ENCODE measurements at places on chromosomes 4 and X. TPM values are rescaled to one million over a fixed set of nuclear protein-coding genes. Genes with fewer than 3 reads are reported as not detected.

Gene SHROOM3
- total RNA-seq: 11.7 TPM

Gene CRMP1
- total RNA-seq: 15.8 TPM

Gene MRFAP1L1
- total RNA-seq: 56.0 TPM

Gene NUP62CL
- total RNA-seq: 2.2 TPM

DNA sequence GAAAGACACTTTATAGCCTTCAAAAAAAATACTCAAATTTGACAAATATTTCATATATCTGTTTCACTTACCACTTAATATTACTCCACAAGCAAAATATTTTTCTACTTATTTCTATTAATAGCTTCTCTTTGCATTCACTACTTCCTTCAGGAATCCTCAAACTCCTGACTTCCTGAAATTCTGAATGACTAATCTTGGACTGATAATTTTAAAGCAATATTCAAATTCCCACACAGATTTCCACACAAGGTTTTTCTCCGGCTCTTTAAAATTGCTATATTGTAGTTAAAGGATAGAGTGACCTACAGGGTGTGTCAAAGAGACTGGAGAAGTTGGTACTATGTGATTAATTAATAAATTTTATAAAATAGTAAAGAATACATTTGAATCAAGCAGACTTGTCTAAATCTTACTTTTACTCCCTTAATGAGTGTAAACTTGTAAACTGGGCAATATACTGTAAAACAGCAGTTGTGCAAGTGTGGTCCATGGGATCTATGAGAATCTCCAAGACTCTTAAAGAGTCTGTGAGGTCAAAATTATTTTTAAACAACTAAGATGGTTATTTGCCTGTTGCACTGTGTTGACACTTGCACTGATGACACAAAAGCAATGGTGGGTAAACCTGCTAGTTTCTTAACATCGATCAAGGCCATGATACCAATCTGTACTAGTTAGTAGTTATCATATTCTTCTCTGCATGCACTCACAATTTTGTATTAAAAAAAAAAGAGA lies 44.5 kb downstream of the ANKRD17 start:
- no peak for DNase-seq

DNA sequence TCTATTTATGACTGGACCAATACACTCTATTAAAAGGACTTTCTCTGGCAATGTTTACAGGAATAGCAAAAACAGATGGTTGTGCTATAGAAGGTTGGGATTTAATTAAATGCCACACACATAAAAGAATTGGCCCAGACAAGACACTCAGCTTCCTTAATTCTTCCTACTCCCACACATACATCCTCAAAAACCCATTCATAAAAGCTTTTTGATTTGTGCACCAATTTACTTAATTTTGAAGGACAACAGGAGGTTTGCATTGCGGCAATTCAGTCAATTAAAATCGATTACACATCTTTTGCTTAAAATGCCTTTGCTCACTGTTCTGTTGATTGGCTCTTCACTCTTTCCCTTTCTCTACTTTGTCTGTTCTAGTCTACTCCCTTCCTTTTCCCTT lies 317.1 kb downstream of the CBLL2 start:
- DNase-seq: no peak

DNA sequence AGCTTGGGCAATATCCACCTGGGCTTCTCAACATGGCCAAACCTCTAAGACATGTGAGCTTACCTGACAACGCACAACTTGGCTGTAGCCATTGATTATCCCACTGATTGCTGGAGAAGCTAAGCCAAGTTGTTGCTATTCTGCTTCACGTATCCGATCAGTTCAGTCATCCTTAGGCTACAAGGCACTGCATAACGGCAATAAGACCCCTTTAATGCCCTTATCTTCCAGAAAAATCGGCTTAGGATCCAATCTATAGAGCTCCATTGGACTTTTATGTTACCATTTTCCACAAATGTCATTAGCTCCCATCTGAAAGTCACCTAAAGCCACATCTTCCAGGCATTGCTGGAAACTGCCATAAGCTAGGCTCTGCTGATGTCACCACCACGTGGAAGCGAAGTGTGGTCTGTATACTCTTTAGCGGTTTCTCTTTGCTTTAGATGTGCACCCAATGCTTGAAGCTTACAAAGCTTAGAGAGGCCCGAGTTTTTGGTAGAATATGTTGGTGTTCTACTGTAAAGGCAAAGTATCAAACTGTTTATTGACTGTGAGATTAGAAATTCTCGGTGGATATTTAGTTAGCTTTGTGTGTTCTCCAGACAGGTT lies 163.1 kb downstream of the CPE start:
- DNase-seq: no peak

DNA sequence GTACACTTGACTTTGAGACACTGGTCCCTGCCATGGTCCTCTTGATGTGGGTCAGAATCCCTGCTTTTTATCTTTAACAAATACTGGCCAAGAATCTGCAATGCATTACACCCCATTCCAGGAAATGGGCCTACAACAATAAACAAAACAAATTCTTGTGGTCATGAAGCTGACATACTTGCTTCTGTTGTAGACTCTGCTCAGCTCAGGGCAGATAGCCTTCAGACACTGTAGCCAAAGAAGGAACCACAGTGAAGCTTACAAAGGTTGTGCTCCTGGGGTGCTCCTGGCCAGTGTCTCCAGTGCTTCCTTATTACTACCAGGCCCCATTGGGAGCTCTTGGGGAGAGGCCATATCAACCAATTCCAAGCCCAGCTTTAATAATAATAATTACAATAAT lies 21.8 kb downstream of the KIAA1210 start:
- DNase-seq: no peak

- DNase-seq: no peak
These were observed 182.4 kb upstream of the ARSJ start for GRCh38 chr4:114161809-114162208.

GRCh38 chrX:114038358-114038757 lies 545.5 kb upstream of the HTR2C start:
- no peak for DNase-seq

GRCh38 chr4:188450571-188450970 lies 311.3 kb downstream of the TRIML1 start:
- DNase-seq: no peak
